ENCODE measurements at places on chromosomes 3 and 15.

GRCh38 chr3:72481542-72481941 lies 366.7 kb downstream of the SHQ1 start:
- no peak overlapping the region for H3K27ac ChIP-seq
- DNase-seq: no peak
- H3K4me3 ChIP-seq: no peak overlapping the region
- H3K27me3 ChIP-seq: no peaks in the 10 kb centered on the region
- H3K36me3 ChIP-seq: no peaks in the 10 kb centered on the region

- no peaks in the 10 kb centered on the region for H3K36me3 ChIP-seq
- peaks cover 12% of the 10 kb centered on the region for H3K4me1 ChIP-seq
- DNase-seq: peak; percentile 15
Measured at GRCh38 chr3:182794455-182795388, 1.4 kb downstream of the ATP11B start.

GRCh38 chr3:160822936-160823335 lies 66.9 kb downstream of the PPM1L start:
- DNase-seq: no peak
- no peaks in the 10 kb centered on the region for H3K36me3 ChIP-seq
- H3K27ac ChIP-seq: no peak overlapping the region
- H3K27me3 ChIP-seq: no peaks in the 10 kb centered on the region
- H3K4me3 ChIP-seq: no peak overlapping the region

DNA sequence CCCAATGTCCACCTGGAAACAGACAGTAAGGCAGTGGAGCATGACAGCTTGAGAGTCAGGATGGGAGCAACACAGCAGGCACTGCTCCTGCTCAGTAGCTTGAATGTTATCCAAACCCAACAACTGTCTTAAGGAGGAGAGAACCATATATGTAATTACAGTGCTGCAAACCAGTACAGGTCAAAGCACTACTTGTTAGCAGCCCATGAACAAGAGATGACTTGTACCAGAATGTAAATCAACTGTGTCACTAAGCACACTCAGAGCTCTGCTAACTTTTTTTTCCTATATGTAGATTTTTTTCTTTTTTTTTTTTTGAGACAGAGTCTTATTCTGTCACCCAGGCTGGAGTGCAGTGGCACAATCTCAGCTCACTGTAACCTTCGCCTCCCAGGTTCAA lies 87.1 kb downstream of the ANO10 start:
- no peaks in the 10 kb centered on the region for H3K36me3 ChIP-seq
- DNase-seq: no peak
- no peaks in the 10 kb centered on the region for H3K27me3 ChIP-seq
- H3K4me1 ChIP-seq: no peaks in the 10 kb centered on the region
- no peak overlapping the region for H3K27ac ChIP-seq
- no peak overlapping the region for H3K4me3 ChIP-seq

- DNase-seq: peak; percentile 44
- H3K27ac ChIP-seq: no peak overlapping the region
- H3K4me3 ChIP-seq: no peak overlapping the region
- no peaks in the 10 kb centered on the region for H3K27me3 ChIP-seq
- peaks cover 4% of the 10 kb centered on the region for H3K4me1 ChIP-seq
Measured at GRCh38 chr15:69468241-69469121, 15.9 kb downstream of the RPLP1 start.

- peak overlapping the region; percentile 86 for H3K27ac ChIP-seq
- H3K36me3 ChIP-seq: no peaks in the 10 kb centered on the region
- peaks cover 16% of the 10 kb centered on the region for H3K4me1 ChIP-seq
- no peaks in the 10 kb centered on the region for H3K27me3 ChIP-seq
Measured at GRCh38 chr3:171460725-171461524, 720 bp upstream of the TNIK start.

- DNase-seq: no peak
- H3K36me3 ChIP-seq: no peaks in the 10 kb centered on the region
- peaks cover 38% of the 10 kb centered on the region for H3K27me3 ChIP-seq
- H3K27ac ChIP-seq: no peak overlapping the region
Measured at GRCh38 chr15:51757450-51757849, 6.1 kb downstream of the TMOD2 start.

DNA sequence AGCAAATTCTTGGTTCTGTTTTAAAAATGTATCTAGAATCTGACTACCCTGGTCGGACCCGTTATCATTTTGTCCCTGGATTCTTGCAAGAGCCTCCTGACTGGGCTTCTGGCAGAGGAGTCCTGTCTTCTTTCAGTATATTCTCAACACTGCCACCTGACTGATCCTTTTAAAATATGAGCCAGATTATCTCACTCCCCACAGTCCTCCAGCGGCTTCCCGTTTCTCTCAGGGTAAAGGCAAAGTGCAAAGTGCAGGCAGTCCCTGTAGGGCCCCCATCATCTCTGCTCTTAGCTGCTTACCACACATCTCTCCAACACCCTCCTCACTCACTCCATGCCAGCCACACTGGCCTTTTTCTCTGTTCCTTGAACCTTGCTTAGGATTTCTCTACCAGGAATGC lies 28.4 kb downstream of the CRTC3 start:
- no peak overlapping the region for H3K4me3 ChIP-seq
- no peaks in the 10 kb centered on the region for H3K36me3 ChIP-seq
- H3K27ac ChIP-seq: peak overlapping the region; percentile 83
- H3K4me1 ChIP-seq: peaks cover 48% of the 10 kb centered on the region

DNA sequence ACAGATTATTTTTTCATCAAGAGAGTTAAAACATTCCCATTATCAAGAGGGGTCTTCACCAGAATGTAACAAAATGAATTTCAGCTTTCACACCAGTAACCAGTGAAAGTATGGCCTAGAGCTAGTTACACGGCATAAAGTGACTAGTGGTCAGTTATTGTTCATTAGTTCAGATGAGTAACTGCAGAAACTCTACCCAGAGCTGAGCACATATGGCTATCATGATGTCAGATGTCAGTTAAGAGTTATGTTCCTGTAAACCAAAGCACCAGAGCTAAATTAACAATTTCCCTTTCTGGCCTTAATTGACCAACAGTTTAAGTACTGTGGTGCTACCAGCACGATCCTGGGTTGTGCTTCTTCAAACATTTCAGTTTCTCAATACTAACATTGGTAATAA lies 6.6 kb upstream of the MRPS25 start:
- no peaks in the 10 kb centered on the region for H3K4me1 ChIP-seq
- DNase-seq: no peak
- no peak overlapping the region for H3K27ac ChIP-seq
- H3K4me3 ChIP-seq: no peak overlapping the region
- peaks cover 28% of the 10 kb centered on the region for H3K36me3 ChIP-seq

DNA sequence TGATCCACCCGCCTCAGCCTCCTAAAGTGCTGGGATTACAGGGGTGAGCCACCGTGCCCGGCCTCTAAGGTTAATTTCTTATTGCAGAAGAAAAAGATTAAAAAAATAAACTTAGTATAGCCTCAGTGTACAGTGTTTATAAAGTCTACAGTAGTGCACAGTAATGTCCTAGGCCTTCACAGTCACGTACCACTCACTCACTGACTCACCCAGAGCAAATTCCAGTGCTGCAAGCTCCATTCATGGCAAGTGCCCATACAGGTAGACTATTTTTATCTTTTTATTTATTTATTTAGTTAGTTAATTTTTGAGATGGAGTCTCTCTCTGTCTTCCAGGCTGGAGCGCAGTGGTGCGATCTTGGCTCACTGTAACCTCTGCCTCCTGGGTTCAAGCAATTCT lies 3.2 kb upstream of the FLNB start:
- no peak overlapping the region for H3K27ac ChIP-seq
- no peak overlapping the region for H3K4me3 ChIP-seq
- H3K36me3 ChIP-seq: no peaks in the 10 kb centered on the region
- H3K4me1 ChIP-seq: no peaks in the 10 kb centered on the region
- no peaks in the 10 kb centered on the region for H3K27me3 ChIP-seq

DNA sequence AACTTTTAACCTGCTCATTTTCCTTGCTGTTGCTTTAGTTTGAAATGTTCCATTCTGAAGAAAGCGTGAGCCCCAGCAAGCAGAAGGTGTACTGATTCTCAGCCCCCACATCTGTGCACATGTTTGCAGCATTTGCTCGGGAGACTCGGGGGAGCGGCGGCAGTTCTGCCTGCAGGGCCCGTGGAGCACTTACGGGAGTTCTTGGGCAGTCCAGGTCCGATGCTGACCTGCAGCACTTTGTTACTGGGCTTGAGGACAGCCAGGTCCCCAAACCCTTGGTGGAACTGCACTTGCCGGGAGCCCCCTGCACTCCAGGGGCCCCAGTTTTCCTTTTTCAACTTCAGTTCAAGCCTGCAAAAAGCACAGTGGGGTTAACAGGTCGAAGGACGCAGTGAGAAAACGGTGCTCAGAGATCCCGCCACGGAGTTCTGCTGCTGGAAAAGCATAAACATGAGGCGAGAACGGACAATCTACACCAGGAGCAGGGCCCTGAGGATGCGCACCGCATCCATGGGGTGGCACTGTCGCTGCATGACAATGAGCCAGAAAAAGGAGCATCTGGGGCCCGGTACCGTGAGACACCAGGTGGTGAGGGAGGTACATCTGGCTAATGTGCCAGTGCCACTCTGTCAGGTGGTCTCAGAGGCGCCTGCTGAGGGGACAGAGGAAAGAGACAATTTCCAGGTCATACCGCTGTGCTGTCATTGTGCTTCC lies 45.6 kb upstream of the LDHAL6B start:
- H3K27me3 ChIP-seq: no peaks in the 10 kb centered on the region
- H3K27ac ChIP-seq: no peak overlapping the region
- peak; percentile 13 for DNase-seq
- no peaks in the 10 kb centered on the region for H3K36me3 ChIP-seq

GRCh38 chr3:24674261-24674660 lies 179.6 kb upstream of the THRB start:
- H3K27ac ChIP-seq: no peak overlapping the region
- peak; percentile 44 for DNase-seq
- H3K27me3 ChIP-seq: no peaks in the 10 kb centered on the region
- H3K4me3 ChIP-seq: no peak overlapping the region

- no peak for DNase-seq
- H3K27me3 ChIP-seq: no peaks in the 10 kb centered on the region
- H3K4me1 ChIP-seq: peaks cover 30% of the 10 kb centered on the region
- no peak overlapping the region for H3K27ac ChIP-seq
- H3K4me3 ChIP-seq: no peak overlapping the region
Measured at GRCh38 chr15:83769411-83769999, 115.6 kb downstream of the ADAMTSL3 start.

- no peak overlapping the region for H3K27ac ChIP-seq
- no peaks in the 10 kb centered on the region for H3K4me1 ChIP-seq
- H3K36me3 ChIP-seq: no peaks in the 10 kb centered on the region
- H3K4me3 ChIP-seq: no peak overlapping the region
Measured at GRCh38 chr15:66955871-66956585, 109.4 kb upstream of the SMAD3 start.

DNA sequence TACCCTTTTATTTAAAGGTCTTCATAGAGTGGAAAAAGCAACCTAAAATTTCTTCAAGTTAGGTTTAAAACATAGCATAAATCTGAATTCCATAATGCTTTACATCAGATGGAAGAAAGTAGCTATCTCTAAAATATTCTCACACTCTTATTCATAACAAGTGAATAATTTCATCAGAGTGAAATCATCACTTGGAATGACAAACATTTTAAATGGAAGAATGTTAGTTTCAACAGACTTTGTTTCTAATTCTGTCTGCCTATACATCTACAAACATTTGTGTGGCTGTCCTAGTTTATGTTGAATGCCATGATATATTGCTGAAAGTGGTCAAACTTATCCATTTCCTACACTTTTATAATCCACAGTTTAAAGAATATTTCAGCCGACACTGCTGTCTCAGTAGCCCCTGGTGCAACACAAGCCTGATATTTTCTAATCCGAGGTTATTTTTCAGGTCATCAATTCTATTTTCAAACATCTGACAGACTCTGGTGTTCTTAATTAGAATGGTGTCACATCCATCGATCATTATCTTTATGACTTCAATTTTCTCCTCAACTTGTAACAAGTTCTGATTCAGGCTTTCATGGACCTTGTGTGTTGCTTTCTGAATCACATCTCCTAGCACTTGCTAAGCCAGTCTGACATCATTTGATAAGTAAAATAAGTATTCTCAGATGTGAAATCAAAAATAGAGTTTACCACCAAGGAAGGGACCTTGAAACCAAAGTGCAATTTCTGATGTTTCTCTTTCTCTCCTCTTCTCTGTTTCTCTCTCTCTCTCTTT lies 17.1 kb upstream of the CNTN3 start:
- no peaks in the 10 kb centered on the region for H3K4me1 ChIP-seq
- H3K4me3 ChIP-seq: no peak overlapping the region
- H3K27ac ChIP-seq: no peak overlapping the region
- H3K36me3 ChIP-seq: no peaks in the 10 kb centered on the region

GRCh38 chr15:99974246-99974645 lies 241.0 kb upstream of the LYSMD4 start:
- H3K36me3 ChIP-seq: no peaks in the 10 kb centered on the region
- no peak overlapping the region for H3K4me3 ChIP-seq
- no peak overlapping the region for H3K27ac ChIP-seq
- no peaks in the 10 kb centered on the region for H3K4me1 ChIP-seq
- no peak for DNase-seq
- H3K27me3 ChIP-seq: no peaks in the 10 kb centered on the region

- no peak overlapping the region for H3K4me3 ChIP-seq
- no peaks in the 10 kb centered on the region for H3K36me3 ChIP-seq
- no peaks in the 10 kb centered on the region for H3K27me3 ChIP-seq
- DNase-seq: no peak
- no peaks in the 10 kb centered on the region for H3K4me1 ChIP-seq
Measured at GRCh38 chr3:127328421-127328820, 40.6 kb upstream of the PRR20G start.

- no peaks in the 10 kb centered on the region for H3K4me1 ChIP-seq
- H3K4me3 ChIP-seq: no peak overlapping the region
- H3K36me3 ChIP-seq: no peaks in the 10 kb centered on the region
- no peak for DNase-seq
- no peaks in the 10 kb centered on the region for H3K27me3 ChIP-seq
Measured at GRCh38 chr3:178707311-178708031, 171.2 kb downstream of the KCNMB2 start.

DNA sequence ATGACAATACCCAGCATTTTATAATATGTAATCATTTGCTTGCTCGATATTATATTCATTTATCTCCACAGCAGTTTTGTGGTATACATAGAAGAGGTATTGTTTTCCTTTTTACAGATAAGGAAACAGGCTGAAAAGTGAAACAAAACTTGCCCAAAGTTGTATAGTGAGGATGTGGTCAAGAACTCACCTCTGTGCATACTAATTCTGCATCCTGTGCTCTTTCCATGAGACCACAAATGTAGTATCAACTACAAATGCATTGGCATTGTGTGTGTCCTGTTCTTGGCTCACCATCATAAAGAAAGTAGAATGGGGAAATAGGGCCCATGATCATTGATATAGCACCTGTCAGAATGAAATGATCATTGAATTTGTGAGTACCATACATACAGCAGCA lies 167.3 kb downstream of the NECTIN3 start:
- H3K27me3 ChIP-seq: no peaks in the 10 kb centered on the region
- no peaks in the 10 kb centered on the region for H3K36me3 ChIP-seq
- H3K27ac ChIP-seq: no peak overlapping the region
- no peak overlapping the region for H3K4me3 ChIP-seq
- no peak for DNase-seq
- H3K4me1 ChIP-seq: no peaks in the 10 kb centered on the region

GRCh38 chr3:31246293-31247062 lies 286.2 kb upstream of the STT3B start:
- no peak overlapping the region for H3K27ac ChIP-seq
- no peak overlapping the region for H3K4me3 ChIP-seq
- no peaks in the 10 kb centered on the region for H3K36me3 ChIP-seq
- peaks cover 12% of the 10 kb centered on the region for H3K4me1 ChIP-seq
